NCI-H460 (cell line): ENCODE measurements at places on chromosomes 5 and 9.
A peak's percentile ranks its signal among the peaks of the same experiment; 100 is the strongest.

DNA sequence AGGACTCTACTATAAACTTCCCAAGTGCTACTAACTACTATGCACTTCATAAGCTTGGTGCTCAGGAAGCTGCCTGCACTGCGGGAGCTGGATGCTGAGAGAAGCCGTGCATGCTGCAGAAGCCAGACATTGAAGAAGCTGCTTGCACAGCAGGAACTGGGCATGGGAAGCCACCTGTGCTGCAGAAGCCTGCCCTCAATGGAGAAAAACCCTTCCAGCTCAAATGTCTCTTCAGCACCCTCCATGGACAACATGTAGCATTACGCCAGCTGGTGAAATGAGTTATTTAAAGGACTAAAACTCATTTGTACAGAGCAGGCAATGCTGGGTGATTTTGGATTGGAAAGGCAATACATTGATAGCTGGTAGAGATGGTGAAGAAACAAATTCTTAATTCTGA is 247.2 kb downstream of the KIF4B start:
- DNase-seq = peak; percentile 8

DNA sequence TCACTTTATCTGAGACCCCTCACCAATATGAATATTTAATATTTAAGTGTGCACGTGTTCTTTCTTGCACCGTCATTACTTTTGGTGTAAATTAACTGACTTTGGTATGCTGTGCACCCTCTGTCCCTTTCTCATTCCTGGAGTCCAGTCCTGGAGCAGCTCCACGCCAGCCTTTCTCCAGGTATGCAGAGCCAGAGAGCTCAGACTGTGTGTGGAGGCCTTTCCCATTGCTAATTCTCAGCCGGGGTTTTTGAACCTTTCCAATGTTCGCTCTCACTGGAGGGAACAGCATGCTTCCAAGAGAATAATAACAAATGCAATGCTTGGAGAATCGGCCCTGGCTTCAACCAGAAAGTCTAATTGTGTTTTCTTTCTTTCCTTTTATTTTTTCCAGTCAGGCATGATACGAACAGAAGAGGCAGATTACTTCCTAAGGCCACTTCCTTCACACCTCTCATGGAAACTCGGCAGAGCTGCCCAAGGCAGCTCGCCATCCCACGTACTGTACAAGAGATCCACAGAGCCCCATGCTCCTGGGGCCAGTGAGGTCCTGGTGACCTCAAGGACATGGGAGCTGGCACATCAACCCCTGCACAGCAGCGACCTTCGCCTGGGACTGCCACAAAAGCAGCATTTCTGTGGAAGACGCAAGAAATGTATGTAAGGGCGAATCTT is 41.7 kb downstream of the ADAMTS16 start:
- DNase-seq = no peak

DNA sequence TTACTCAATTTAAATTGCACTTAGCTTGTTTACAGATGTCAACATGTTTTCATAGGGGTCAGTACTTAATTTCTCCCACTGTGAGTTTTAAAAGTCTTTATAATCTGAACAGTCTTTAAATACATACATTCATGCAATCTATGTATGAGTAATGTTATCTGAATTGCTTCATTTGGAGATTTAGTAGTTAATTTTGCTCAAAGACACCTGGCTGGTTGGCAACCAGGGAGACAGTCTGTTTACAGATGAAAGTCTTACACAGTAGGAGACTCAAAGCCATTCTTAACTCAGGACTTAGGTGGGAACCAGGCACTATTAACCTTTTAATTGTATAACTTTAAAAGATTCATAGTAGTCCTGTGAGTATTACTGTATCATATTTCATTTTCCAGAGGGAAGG is 29.3 kb downstream of the DAB2 start:
- DNase-seq = no peak

DNA sequence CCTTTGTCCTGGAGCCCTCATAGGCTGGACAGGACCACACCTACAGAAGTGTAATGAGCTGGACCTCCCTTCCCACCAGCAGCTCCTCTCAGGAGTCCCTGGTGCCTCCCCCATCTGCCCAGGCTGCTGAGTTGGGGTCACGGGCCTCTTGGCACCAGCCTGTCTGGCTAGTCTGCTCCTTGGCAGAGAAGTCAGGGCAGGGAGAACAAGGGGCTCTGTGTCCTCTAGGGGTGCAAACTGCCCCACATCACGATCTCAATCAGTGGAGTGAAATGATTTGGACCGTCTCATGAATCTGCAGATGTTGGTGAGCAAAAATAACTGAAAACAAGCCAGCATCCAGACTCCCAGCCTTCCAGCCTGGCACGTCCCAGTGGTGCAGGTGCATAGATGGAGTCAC is 14.9 kb upstream of the GFPT2 start:
- no peak for DNase-seq

DNA sequence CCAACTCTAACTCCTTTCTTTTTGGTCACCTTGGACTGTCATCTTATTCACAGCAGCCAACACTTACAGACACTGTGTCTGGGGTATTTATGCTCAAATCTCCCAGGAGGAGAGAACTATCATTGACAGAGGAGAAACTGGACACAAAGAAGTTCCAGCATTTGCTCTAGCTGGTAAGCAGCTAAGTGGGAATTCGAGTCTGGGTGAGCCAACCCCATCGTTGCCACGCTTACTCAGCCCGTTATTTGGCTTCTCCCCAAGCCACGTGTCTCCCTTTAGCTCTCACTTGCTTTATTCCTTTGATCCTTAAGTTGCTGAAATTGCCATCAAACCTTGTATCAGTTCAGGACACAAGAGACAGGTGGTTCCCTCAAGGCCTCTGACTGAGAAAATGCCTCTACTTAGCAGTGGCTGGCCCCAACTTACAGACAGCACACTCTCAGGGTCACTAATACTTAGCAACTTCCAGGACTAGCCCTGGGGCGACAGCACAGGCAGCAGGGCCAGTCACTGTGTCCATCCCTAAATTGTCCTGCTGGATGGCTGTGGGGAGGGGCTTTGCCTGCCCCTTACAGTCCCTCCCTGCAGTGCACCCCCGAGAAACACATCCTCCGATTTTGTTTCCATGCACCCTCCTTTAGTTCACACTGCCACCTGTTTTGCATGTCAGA is 1.4 kb downstream of the SLC36A2 start:
- no peak for DNase-seq

DNA sequence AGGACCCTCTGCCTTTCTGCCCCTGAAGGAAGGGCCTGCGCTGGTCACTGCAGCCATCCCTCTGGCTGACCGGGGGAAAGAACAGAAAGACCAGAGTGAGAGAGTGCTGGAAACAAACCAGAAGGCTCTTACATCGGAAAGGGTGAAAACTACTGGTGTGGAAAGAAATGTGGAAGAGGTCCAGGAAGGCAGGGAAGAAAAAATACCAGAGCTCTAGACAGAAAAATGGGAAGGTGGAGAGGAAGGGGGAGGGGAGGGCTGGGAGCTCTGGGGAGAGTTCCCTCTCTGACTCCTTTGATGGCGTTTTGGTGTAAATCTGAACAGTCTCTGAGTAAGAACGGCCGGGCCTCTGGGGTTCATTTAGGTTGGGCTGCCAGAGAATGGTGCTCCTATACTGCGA is 47.7 kb downstream of the COL23A1 start:
- DNase-seq = no peak

GRCh38 chr9:104915753-104916152 is 12.2 kb downstream of the ABCA1 start:
- no peak for DNase-seq

- no peak for DNase-seq
Measured at GRCh38 chr9:121376214-121376830, 6.3 kb upstream of the STOM start.

DNA sequence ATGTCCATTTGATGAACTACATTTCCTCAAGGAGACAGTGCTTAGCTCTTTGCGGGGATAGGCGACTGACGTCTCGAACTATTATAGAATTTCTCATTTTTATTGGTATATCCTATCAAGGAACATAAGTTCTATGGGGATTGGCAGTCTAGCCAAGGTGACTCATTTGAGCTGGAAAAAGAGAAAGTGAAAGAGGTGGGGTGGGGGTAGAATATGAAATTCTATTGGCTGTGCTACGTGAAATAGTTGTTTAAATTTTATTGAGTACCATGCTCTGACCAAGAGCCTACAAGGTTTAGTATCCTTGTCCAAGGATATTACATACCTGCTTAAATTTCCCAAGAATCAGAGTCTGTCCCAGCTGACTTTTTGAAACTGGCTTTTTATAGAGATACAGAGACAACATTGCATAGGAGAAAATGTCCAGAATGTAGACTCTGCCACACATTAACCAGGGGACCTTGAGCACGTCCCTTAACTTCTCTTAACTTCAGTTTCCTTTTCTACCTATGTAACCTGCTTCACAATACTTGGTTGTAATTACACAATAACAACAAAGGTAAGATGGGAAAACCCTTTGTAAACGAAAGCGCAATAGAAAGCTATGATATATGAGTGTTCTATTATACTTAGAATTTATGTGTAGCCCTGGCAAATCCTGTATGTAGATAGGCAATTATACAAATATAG is 226.4 kb upstream of the WWC1 start:
- DNase-seq = no peak

- no peak for DNase-seq
Measured at GRCh38 chr9:81211741-81212140, 477.6 kb downstream of the TLE1 start.

GRCh38 chr5:150272531-150272930 is 17.0 kb downstream of the CAMK2A start:
- peak; percentile 26 for DNase-seq
